Substantia nigra (tissue), 51 donors: ENCODE measurements at places on chromosomes 2 and 18.

DNA sequence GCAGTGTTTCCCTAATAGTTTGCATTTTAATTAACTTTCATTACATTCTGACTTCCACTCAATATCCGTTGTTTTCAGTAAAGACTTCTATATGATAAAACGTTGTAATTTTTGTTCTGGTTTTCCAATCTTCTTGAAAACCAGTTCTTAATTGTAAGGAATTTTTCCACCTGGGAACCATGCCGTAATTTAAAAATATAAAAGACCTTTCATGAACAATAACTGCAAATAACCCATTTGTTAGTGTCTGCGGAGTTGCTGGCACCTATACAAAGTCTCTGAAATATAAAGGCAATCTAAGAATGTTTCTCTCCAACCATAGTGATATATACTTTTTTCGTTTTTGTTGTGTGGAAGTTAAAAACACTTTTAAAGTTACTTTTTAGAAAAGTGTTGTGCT, 7.7 kb upstream of the SATB2 start:
- no peak for DNase-seq

- no peak for DNase-seq
Observed at GRCh38 chr2:58853420-58853819, 612.3 kb upstream of the FANCL start.

DNA sequence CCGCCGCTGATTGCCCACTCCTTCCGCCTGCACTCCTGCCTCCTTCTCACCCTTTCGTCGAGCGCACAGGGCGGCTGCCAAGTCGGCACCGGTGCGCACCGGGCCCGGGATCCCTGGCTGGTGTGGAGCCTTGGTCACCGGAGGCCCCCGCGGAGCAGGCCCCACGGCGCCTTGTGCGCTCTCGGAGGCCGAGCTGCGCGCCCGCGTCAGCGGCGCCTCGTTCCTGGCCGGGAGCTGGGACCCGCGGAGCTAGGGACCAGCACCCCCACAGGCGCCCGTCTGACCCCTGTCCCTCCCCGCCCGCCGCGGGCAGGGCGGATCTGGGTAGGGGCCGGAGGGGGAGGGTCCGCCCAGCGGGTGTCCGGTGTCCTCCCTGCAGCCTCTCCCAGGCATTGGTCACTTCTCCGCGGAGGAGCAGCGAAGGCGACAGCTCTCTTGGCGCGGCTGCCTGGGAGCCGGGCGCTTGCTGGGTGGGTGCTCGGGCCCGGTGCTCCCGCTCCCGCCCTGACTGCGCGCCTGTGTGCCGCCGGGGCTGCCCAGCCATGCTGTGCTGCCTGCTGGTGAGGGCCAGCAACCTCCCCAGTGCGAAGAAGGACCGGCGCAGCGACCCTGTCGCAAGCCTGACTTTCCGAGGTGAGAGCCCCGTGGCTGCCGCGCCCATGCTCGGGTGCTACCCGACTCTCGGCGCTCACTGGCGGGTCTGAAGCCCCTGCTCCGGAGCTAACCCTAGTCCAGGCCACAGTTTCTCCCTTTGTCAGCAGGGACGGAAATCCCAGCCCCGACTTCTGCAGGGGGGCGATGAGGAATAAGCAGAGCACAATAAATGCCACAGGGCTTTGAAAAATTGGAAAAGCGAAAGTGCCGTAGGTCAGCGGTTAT, 13.2 kb downstream of the DYSF start:
- DNase-seq, result no peak

GRCh38 chr18:37565101-37565976, at the start of gene CELF4:
TSS of gene CELF4 (minus strand) at chr18:37565798.
- DNase-seq, result peak; percentile 44

- DNase-seq, result no peak
Observed at GRCh38 chr2:165064743-165065142, 109.4 kb upstream of the SLC38A11 start.

GRCh38 chr18:39661856-39662366, 2096.3 kb upstream of the CELF4 start:
- DNase-seq, result no peak

DNA sequence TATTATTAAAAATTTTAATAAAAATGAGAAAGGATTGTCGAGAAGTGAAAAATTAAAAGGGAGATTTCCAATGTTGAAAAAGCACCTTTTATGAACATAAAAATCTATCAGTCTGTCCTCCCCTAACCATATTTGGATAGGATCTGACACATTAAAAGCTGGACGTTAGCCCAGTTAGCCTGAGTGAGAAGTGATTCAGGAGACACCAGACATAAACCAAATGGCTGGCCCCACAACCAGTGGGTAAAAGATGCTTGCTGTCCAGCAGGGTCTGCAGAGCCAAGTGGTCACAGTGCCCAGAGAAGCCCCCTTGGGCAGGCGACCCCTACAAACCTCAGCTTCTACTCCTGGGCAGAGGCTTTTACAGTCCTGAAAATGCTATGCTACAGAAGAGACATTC, 253.8 kb upstream of the LYPD1 start:
- DNase-seq, result no peak

GRCh38 chr18:57230861-57231585, 84.1 kb downstream of the BOD1L2 start:
- no peak for DNase-seq

GRCh38 chr2:100235098-100235497, 87.2 kb downstream of the LONRF2 start:
- no peak for DNase-seq

DNA sequence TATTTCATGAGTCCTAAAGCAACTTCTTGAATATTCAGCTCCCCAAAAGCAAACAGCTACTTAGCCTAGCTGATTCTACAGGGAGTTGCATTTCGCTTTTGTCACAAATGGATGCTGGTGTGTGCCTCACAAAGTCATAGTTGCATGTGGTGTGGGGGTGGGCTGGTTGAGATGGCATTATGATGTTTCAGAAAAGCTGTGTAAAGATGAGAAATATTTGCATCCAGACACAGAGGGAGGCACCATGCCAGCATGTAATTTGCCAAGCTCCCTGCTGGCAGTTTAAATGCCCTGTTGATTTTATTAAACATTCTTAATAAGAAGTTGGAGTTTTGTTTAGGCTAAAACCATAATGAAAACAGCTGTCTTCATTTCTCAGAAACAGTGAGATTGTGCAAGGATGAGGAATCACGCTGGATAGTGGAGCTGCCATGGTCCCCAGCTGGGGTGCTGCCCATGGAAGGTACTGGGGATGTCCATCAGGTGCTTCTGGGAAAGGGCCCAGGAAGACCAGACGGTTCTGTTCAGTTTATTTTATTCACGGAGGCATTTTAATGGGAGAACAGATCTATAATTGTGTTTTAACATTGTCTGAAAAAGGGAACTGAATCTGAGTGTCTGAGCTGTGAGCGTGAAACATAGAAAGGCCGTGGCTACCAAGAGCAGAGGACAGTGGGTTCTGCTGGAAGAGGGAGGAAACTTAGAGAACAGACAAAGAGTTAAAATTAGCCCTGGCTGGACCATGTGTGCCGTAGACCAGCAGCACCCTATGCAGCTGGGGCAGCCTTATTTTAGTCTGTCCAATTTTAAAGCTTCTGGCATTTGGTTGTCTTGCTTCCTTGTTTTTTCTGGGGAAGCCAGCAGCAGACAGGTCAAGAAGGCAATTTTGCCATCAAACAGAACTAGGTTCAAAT, 177.1 kb downstream of the FAM210A start:
- DNase-seq, result no peak

- no peak for DNase-seq
Observed at GRCh38 chr2:55914786-55915185, 8.8 kb downstream of the EFEMP1 start.

DNA sequence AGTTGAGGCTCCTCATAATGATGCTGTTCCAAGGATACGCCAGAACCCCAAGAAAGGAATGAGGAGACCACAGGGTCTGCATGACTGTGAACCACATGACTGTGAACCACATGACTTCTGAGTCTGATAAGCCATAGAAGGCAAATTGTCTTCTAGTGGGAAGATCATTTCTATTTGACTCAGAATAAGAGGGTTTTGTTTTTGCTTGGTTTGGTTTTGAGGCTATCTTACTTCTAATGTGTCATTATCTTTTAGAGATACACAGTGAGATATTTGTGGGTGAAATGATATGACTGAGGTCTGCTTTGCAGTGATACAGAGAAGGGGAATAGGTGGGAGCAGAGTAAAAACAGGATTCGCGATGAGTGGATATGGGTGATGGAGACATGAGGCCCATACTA, 28.9 kb upstream of the BCL2L11 start:
- no peak for DNase-seq

DNA sequence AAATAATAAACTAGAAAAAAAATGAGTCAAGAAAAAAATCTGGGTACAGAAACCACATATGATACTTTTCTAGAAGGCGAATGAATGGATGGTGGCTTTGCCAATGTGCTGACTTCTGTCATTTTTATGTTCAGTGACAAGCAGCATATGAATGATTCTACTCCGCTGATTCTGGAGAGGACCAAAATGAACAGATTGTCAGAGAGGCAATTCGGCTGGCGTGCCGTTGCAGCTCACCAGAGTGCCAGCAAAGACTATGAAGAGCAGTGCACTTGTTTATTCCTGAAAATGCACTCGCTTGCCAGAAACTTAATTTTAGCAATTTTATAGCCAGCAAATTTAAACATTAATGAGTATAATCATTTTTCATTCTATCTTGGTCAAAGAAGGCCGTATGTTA, 105.9 kb upstream of the NYAP2 start:
- no peak for DNase-seq

GRCh38 chr18:41311571-41312547, 643.2 kb upstream of the PIK3C3 start:
- DNase-seq, result no peak

GRCh38 chr18:63113899-63114565, 205.5 kb downstream of the BCL2 start:
- no peak for DNase-seq

DNA sequence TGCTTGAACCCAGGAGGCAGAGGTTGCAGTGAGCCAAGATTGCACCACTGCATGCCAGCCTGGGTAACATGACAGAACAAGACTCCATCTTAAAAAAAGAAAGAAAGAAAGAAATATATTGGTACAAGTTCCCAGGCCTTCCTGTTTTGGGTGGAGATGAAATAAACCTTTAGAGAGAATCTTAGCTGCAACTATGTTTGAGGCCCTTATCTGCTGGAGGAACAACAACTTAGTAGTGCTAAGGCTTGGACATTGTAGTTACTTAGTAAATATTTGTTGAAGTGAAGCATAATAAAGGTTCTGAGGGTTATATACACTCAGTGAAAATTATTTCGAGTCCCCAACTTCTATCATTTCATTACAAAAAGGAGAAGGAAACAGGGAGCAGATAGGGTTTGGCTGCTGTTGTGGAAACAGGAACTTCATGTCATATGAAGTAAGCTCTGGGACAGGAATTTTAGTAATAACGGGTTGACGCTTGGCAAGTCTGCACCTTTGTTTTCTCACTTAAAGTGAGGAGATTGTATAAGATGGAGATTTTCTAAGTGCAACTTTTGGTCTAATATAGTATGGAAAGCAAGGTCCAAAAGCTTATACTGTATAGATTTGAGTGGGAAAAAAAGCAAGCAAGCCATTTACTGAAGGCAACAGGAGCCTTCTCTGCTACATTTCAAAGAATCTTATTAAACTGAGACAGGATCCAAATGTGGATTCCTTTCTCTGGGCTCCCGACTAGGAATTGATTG, 40.0 kb upstream of the AGPS start:
- DNase-seq, result no peak

GRCh38 chr2:44740678-44741077, 200.8 kb upstream of the SIX3 start:
- DNase-seq, result no peak

DNA sequence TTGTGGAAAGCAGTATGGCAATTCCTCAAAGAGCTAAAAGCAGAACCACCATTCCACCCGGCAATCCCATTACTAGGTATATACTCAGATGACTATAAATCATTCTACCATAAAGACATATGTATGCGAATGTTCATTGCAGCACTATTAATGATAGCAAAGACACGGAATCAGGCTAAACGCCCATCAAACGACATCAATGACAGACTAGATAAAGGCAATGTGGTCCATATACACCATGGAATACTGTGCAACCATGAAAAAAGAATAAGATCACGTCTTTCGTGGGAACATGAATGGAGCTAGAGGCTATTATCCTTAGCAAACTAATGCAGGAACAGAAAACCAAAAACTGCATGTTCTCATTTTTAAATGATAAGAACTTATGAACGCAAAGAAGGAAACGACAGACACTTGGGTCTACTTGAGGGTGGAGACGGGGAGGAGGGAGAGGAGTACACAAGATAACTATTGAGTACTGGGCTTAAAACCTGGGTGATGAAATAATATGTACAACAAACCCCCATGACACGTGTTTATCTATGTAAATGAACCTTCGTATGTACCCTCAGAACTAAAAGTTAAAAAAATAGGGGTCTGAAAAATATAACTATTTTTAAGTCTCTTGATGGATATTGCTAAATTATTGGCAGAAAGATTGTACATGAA, 32.0 kb upstream of the CYTIP start:
- DNase-seq, result no peak

DNA sequence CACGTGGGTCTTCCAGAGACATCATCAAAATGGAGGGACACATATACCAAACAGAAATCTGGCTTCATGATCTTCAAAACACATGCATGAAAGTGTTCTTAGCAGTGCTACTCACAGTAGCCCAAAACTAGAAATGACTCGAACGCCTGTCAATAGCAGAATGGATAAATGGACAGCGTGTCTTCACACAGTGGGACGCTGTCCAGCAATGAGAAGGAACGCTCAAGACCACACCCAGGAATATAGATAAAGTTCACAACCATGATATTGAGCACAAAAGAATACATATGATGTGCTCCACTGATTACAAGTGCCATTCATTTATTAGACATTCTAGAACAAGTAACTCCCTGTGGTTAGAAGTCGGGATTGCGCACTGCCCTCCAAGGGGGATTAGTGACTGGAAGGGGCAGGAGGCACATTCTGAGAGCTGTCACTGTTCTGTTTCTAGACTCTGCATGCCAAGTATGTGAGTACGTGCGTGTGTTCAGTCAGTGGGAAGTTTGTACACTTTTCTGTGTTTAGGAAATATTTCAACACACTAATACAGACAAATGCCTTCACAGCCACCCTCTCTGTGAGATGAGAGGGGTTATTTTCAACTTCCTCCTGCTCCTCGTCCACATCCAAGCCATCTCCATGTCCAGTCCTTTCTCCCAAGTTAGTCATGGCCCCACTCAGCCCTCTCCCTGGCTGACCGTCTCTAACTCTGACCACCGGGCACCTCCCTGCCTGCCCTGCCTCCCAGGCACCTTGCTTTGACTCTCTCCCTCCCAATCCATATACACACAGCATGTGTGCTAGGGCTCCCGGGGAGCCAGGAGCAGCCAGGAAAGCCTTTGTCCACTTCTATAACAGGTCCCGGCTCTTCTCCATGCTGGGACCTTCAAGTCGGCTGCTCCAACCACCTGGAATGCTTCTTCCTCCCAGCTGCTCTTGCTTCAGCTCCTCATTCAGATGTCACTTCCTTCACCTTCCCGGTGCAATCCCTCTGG, 26.9 kb upstream of the TNS1 start:
- DNase-seq, result no peak
